ENCODE measurements at places on chromosomes 5 and 9.

DNA sequence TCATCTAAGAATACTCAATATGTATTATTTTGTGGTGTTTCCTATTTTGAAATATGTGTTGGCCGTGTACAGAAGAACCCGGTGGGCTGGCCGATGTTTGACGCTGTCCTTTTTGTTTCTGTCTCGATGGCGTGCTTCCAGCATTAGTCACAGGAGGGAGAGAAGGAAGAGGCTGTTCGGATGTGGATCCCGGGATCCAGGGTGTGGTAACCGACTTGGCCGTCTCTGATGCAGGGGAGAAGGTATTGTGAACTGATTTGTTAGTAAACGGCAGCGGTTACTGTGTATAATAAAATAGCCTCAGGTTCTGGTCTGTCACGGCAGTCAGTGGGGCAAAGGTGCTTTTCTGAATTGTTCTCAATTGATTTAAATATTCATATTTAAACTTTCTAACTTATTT lies 275.0 kb downstream of the ARHGEF28 start:
- no peak for DNase-seq

DNA sequence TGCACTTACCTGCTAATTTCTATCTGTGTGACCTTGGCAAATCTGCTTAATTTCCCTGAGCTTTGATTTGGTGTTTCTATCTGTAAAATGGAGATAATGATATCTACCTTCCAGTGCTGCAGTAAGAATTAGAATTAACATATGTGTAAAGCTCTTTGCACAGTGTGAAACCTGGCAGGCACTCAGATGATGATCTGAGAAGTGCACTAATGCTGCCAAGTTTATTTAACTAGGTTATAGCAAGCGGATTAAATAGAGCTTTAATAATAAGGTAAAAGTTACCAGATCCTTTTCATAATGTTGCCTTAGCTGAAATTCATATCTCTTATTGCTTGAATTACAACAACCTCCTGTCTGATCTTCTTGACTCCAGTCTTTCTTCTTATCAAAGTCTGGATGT lies 315.3 kb upstream of the CD180 start:
- DNase-seq: no peak

DNA sequence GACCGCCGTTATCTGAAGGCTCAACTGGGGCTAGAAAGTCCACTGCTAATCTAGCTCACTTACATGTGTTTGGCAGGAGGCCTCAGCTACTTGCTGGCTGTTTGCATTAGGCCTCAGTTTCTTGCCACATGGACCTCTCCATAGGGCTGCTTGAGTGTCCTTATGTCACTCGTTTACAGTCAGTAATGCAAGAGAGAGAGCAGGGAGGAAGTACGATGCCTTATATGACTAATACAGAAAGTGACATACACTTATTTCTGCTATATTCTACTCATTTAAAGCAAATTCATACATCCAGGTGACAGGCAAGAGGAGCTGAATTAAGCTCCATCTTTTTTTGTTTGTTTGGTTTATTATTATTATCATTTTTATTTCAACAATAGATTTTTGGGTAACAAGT lies 179.6 kb downstream of the LURAP1L start:
- DNase-seq: no peak

DNA sequence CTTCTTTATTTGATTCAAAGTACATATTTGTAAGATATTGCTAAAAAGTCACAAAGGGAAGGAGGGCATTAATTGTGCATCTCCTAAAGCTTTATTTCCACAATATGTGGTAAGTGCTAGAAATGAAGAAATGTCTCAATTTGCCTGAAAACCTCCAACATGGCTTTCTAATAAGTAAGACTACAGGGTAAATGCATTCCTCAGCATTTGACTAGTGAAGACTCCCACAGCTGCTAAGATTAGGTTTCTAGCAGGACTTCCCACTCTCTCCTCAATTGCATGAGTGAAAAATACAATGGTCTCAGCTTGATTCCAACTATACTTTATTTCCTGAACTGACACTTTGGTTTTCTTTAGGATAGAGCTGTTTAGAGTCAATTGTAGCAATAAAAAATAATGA lies 162.1 kb downstream of the ELAVL2 start:
- DNase-seq: no peak

GRCh38 chr5:151682751-151683331 lies 3.9 kb downstream of the SPARC start:
- no peak for DNase-seq

DNA sequence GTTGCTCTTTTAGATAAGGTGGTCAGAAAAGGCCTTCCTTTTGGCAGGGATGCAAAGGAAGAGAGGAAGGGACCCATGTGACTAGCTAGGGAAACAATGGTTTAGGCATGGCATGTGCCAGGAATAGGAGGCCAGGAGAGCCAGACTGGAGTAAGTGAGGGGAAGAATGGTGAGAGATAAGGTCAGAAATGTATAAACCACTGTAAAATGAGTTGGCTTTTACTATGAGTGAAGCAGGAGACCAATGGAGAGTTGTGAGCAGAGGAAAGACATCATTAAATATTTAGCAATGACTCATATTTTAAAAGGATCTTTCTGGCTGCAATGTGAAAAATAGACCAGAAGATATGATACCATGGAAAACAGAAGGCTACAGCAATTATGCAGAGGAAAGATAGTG lies 50.9 kb downstream of the AP3B1 start:
- no peak for DNase-seq

- no peak for DNase-seq
Measured at GRCh38 chr5:152086668-152087067, 162.0 kb upstream of the GLRA1 start.

DNA sequence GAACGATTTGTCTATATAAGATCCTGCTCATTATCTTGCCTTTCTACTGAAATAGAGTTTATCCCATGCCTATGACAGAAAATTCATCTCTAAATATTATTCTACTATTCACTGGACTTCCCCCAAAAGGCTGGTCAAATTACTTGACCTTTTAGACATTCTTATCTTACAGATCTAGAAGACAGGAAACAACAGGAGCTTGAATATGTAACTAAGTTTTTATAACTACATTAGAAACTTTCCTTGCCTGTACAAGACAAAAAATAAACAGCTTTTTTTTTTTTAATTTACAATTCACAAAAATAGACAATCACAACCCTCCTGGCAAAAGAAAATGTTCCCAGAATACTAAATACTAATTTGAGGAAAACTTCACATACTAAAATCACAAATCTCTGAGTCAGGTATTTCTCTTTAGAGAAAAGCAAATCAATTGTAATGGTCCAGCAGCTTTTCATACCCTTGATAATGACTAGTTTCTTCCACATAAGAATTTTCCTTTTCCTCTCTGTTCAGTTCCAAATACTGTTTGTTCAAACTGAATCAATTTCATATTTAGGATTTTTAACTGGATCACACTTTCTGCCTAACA lies 68.6 kb downstream of the MLLT3 start:
- no peak for DNase-seq

DNA sequence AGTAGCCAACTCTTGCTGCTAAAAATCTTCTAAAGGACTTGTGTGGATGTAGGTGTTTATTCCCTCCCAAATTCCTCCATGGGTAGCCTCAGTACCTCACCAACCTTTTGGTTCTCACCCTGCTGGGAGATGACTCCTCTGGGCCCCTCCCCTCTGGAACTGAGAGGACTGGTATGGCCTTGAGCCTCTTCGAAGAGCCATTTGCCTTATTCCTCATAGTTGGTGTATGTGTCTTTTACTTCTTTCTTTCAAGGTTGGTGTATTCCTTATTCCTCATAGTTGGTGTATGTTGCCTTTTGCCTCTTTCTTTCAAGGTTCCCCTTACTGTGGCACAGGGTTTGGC lies 48.3 kb downstream of the GNAQ start:
- DNase-seq: no peak

DNA sequence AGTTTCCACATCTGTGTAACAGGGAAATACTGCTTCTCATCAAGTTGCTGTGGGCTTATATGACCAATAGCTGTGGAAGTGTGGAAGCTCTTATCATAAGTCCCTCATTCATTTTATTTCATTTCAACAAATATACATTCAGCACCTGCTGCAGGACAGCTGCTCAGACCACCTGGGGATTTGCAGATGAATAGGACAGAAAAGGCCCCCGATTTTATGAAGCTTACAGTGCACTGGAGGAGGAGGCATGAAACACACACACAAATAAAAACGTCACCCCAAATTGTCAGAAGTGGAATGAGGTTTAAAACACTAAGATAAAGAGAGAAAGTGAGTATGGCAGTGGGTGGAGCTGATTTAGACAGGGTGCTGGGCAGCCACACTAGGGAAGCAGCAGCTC lies 107.2 kb downstream of the DRD1 start:
- DNase-seq: no peak

GRCh38 chr9:73906671-73907070 lies 590.5 kb upstream of the RORB start:
- DNase-seq: no peak

- no peak for DNase-seq
Measured at GRCh38 chr5:73119451-73120157, 771 bp upstream of the TMEM171 start.

DNA sequence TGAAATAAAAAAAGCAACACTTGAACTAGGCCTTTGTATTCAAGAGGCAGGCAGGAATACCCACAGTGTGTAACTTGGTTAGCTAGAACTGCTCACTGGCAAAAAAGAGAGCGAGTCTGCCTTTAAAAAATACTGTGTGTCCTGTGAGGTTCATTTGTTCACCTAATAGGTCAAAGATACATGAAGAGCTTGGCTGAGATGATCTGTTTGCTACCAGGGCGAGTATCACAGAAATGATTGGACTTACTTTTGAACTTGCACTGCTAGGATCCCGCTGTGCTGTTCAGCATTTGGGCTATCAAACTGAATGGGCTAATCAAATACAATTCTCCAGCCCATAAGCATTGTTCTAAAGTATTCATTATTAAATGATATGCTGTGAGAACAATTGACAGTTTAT lies 229.1 kb downstream of the NFIB start:
- DNase-seq: no peak

GRCh38 chr9:10875752-10876151 lies 262.9 kb upstream of the PTPRD start:
- DNase-seq: no peak

DNA sequence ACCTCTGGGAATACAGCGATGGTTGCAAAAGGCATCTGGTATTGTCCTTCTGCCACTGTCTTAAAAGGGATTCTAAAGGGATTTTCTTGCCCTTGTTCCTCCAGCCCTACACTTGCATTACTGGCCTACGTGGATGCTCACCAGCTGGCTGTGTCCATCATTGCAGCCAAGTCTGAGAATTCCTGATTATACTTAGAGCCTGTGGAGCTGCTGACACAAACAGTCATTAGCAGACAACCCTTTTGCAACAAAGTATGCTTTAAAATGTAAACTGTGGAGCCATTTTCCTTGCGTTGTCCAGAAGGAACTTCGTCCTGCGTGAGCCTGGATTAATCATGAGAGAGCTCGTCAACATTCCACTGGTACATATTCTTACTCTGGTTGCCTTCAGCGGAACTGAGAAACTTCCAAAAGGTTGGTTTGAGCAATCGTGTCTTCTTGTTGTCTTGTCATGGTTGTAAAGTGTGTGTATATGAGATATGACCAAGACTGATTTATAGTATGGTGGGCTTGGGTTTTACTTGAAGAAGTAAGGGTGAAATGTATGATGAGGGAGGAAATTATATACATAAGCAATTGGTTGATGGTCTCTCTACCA lies at the start of gene MUSK:
TSS of gene MUSK (plus strand) at position 222 of the 598 bp plus-strand sequence. CDS start at position 336, 114 bp downstream.
- peak; percentile 34 for DNase-seq

DNA sequence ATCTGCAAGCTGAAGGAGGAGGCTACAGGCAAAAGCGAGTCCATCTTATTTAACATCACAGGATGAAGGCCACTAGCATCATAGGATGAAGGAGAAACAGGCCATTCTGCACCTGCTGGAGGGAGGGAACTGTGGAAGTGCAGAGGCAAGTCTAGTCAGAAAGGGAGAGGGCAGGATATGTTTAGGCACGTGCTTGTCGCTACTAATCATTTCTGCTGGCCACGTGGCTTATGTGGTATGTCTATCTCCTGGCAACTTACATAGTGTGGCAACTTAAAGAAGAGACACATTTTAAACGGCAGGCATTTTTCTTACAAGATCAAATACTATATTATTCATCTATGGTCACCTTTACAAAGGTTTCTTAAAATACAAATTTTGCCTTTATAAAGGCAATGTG lies 74.0 kb downstream of the GNAQ start:
- no peak for DNase-seq

DNA sequence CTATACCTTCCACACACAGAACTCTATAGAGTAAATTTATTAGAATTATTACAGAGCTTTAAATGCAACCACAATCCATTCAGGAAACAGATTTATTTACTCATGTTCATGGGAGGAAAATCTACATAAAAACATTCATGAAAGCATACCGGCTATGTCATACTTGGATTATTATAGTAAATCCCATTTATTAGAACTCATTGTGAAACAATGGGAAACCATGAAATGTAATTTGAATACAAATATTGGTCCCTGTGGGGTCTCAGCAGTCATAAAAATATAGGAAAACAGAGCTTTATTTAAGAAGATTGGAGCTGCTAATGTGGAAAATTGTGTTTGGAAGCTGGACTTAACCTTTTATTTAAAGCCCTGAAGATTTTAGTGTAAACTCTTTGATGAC lies 80.7 kb downstream of the HAPLN1 start:
- DNase-seq: peak; percentile 4

DNA sequence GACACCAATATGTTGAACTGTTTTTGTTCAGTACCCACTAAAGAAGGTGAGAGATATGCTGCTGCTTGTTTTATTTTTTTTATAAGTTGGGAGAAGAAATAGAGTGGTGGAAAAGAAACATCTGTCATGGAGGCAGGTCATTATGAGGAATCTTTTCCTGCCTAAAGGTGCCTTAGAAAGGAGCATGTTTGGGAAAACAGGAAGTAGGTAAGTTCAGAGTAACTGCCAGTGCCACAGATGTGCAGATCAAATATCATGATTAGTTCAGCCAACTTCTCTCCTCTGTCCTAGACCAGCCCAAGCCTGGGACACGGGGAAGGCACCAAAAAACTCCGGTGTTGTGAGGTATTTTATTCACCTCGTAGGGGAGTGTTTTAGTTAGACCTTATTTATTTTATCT lies 144.2 kb downstream of the MAN2A1 start:
- DNase-seq: no peak

DNA sequence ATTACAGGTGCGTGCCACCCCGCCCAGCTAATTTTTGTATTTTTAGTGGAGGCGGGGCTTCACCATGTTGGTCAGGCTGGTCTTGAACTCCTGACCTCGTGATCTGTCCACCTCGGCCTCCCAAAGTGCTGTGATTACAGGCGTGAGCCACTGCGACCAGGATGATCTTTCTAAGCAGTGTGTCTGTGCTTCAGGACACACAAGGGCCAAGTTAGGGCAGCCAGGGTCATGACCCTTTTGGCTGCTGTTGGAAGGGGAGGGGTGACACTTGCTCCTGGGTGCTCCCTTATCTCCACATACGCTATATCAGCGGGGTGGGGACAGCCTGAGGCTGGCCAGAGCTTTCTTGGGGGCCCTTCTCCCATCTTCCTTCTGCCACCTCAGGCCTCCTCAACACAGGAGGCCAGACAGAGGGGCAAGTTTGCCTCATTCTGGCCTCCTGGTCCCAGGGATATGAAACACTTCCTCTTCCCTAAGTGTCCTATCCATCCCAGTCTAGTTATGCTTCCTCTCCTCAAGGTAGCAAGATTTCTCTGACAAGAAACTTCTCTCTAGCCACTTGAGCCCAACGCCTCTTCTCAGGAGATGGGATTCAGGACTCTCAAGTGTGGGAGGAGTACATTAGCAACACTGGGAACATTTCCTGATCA lies 1.9 kb upstream of the ZNF79 start:
- no peak for DNase-seq

All from hindlimb muscle (tissue), 1 donor.